Heart left ventricle (tissue), 16 donors: ENCODE measurements at places on chromosomes 5 and 9. TPM values are rescaled to one million over a fixed set of nuclear protein-coding genes. Genes with fewer than 3 reads are reported as not detected.

GRCh38 chr9:136646827-136647711 lies 15.6 kb upstream of the EGFL7 start:
- peak overlapping the region; percentile 53 for H3K4me3 ChIP-seq
- DNase-seq, result peak; percentile 35
- peak overlapping the region; percentile 96 for H3K27ac ChIP-seq
- peaks cover 64% of the 10 kb centered on the region for H3K4me1 ChIP-seq

DNA sequence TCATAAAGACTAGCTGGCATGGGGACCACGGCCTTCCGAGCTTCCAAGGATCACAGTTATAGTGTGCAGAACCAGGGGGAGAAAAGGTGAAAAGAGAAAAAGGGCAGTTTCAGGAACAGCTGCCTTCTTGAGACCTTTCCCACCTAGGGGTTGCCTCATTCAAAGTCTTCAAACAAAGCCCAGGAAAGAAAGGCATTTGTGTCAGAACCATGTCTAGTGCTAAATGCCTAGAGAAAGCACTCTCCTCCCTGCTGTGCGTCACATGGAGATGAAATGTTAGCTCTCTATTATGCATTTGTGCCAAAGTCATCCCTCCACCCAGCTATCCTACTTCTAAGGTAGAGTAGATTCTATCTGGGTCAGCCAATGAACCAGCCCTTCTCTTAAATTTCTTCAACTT lies 1037.3 kb upstream of the WWC1 start:
- peaks cover 4% of the 10 kb centered on the region for H3K27me3 ChIP-seq
- no peaks in the 10 kb centered on the region for H3K36me3 ChIP-seq
- no peak overlapping the region for H3K4me3 ChIP-seq
- no peak overlapping the region for H3K27ac ChIP-seq

SLC6A19 gene
- polyA plus RNA-seq, result not detected

GRCh38 chr5:135739383-135739981 lies 95.0 kb upstream of the SLC25A48 start:
- no peak for DNase-seq
- H3K27ac ChIP-seq, result no peak overlapping the region
- no peaks in the 10 kb centered on the region for H3K4me1 ChIP-seq
